ENCODE measurements at places on chromosomes 7 and 10. TPM values are rescaled to one million over a fixed set of nuclear protein-coding genes. Genes with fewer than 3 reads are reported as not detected.

DNA sequence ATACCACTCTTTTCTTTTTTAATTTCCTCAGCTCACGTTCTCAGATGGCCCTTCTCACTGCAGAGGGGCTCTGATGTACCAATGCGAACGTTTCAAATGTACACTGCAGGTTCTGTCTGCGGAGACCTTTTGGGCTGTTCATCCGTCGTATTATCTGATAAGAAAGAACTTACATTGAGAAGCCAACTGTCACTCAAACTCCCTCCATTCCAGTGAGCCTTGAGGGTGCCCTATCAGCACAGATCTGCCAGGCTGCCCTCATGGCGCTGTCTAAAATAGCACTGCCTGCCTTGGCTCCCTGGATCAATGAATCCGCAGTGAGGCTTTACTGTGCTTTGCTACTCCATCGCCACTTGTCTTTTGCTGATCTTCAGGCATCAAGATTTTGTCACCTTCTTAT lies 61.8 kb downstream of the ARL5B start:
- H3K4me3 ChIP-seq = no peak overlapping the region
- H3K4me1 ChIP-seq = no peaks in the 10 kb centered on the region
- H3K27ac ChIP-seq = no peak overlapping the region

GRCh38 chr10:57921140-57921539 lies 346.6 kb downstream of the IPMK start:
- H3K27me3 ChIP-seq = no peaks in the 10 kb centered on the region
- H3K27ac ChIP-seq = no peak overlapping the region
- no peaks in the 10 kb centered on the region for H3K36me3 ChIP-seq
- DNase-seq = no peak
- H3K4me3 ChIP-seq = no peak overlapping the region
- no peaks in the 10 kb centered on the region for H3K4me1 ChIP-seq

Gene CTBP2
- 73.0 TPM for total RNA-seq

DNA sequence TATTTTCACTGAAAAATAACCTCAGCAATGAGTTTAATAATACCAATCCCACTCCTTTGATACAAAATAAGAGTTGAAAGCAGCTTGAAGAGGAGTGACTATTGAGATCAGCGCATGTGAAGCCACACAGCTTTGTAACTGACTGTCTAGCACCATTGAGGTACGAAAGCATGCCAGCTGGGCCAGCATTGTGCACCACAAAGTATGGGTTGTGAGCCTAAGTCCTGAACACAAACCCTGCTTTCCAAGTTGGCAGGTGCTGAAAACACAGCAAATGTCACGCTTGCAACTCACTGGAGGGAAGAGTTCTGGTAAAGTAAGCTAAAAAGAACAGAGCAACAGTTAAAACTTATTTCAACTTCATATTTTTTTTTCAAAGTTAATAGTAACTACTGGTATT lies 4.0 kb upstream of the FAM53B start:
- H3K36me3 ChIP-seq = peaks cover 12% of the 10 kb centered on the region
- no peak overlapping the region for H3K27ac ChIP-seq
- DNase-seq = no peak
- H3K27me3 ChIP-seq = no peaks in the 10 kb centered on the region
- peaks cover 15% of the 10 kb centered on the region for H3K4me1 ChIP-seq

- no peak for DNase-seq
- no peaks in the 10 kb centered on the region for H3K4me1 ChIP-seq
- no peak overlapping the region for H3K4me3 ChIP-seq
- no peak overlapping the region for H3K27ac ChIP-seq
Measured at GRCh38 chr7:98423043-98423442, 22.2 kb upstream of the BAIAP2L1 start.

Gene TUBAL3
- not detected for total RNA-seq

Measured in lower lobe of right lung (tissue), 2 donors.